COR-L47 (cell line): ENCODE measurements at places on chromosomes 4 and X.

GRCh38 chr4:140042634-140043033 is 111.3 kb downstream of the MAML3 start:
- DNase-seq = no peak

DNA sequence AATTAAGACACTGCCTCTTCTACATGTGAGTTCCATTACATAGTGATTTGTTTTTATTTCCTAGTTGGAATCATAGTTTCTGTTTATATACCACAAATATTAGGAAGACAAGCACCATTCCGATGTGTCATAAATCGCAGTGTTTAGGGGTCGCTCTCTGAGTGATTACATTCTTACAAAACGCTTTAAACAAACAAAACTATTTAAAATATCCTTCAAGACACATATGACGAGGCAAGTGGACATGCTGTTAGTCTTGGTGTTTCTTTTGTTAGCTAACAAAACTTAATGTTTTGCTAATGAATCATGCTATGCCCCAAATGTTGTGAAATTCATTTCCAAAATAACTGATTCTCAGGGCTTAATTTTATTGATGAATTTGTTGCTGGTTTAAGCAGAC is 1219.3 kb upstream of the PRKX start:
- DNase-seq = no peak

- no peak for DNase-seq
Observed at GRCh38 chrX:93354651-93355050, 318.7 kb downstream of the NAP1L3 start.

DNA sequence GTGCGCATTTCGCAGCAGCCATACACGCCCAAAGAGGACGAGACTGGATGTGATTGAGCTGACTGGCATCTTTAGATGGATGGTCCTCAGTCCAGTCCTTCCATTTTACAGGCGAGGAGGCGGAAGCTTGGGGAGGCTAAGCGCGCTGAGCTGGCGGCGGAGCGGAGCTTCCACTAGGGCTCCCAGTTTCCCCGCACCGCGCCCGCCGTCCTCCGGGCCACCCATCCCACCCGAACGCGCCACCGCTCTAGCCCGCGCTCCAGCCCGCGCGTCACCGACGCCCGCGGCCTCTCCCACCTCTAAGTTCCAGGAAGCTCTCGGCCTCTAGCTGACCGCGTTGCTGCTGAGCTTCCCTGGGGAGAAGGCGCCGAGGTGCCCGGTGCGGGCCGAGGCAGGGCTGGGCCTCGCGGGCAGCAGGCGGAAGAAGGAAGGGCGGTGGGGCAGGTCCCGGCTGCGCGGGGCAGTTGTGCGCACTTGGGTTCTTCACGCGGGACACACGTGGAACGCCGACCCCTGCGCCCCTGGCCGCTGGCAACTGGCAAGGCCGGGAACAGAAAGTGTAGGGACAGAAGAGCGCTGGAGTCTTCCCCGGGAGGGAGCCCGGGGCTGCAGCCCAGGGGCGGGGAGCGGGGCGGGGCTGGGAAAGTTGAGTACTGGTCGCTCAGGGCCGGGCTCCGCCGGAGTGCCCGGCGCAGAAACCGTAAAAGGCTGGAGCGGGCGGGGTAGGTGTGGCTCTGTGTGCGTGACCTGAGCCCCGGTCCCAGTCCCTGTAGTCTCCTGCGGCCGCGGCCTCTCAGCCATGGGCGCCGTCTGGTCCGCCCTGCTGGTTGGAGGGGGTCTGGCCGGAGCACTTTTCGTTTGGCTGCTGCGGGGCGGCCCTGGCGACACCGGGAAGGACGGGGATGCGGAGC is at the start of gene STBD1:
TSS of gene STBD1 (plus strand) at position 763 of the 911 bp plus-strand sequence. CDS start at position 800, 37 bp downstream.
- peak; percentile 21 for DNase-seq

- DNase-seq = no peak
Observed at GRCh38 chr4:184395971-184396391, 78.4 kb downstream of the IRF2 start.

- DNase-seq = no peak
Observed at GRCh38 chr4:119046263-119046662, 89.4 kb upstream of the MYOZ2 start.

DNA sequence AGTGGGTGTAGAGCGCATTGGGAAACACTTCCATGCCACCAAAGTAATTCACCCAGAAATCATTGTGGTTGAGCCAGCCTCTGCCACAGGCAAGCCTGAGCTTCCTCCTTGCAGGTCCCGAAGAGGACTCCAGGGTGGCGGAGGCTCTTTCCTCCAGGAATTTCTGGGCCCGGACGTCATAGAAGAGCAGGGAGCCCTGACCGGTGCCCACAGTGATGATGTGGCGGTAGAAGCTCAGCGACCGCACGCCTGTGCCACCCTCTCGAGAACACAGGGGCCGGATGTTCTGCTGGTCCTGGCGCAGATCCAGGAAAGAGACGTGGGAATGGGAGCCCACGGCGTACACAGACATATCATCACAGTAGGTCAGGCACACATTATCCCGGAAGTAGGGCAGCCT is 1.3 kb downstream of the DCAF12L1 start:
- DNase-seq = no peak

DNA sequence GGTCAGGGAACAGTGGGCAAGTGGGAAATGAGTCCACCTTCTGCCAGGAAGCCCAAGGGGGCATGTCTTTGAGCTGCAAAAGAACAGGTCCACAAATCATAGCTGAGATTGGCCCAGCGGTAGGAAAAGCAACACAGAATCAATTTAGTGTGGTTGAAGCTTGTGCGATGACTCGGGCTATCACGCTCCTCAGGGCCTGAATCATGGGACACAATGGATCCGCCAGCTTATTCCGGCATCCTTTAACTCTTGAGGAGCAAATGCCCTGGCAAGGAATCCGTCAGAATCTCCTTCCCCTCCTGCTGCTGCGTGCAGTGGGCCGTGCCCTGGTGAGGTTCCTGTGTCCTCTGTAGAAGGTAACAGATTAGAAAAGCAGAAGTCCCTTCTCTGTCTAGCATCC is 98.0 kb downstream of the RELL1 start:
- DNase-seq = no peak

DNA sequence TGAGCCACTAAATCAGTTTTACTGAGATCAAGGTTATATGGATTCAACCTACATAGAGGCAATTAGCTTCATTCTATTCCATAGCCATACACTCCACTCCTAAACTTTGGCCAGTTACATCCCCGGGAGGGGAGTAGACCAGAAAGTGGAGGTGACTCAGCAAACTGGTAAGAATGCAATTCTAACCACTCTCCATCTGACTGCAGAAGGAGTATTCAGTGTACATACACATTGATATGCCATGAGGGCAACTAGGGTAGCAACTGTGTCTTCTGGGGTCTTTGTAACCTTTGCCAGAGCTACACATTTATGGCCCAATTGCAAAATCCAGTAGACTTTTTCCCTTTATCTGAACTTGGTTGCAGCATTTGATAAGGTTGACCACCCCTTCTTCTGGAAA is 7.6 kb downstream of the SLC25A43 start:
- no peak for DNase-seq

DNA sequence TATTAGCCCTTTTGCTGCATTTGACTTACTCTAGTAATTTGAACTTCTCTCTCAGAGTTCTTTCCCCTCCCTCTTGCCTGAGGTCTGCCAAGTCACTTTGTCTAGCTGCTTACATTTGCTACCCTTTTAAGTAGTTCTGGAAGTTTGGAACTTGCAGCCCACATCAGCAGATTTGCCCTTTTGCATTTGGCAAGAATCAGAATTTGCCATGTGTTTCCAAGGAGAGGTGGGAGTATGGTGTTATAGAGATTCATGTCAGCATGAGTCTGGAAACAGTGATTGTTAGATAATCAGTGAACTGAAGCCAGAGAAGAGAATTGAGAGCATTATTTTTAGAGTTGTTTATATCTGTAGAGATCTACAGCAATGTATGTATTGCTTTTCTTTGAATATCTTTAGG is 52.1 kb downstream of the KLHL34 start:
- DNase-seq = no peak

DNA sequence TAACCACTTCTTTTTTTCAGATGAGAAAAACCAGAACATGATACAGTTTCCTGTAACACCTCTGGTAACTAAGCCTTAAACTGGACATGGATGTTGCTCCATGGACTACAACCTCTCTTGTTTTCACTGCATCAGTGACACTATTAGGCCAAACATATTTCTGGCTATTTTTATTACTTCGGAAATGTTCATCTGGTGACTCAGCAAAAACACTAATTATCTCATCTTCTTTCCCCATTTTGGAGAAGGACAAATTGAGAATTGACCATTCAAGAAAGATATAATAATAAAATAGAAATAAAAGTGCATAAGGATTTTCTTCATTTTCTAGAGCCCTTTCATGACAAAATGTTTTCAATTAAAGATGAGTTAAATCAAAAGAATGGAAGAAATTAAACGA is 361.9 kb upstream of the TECRL start:
- no peak for DNase-seq

GRCh38 chrX:119654112-119654531 is 38.8 kb downstream of the SEPTIN6 start:
- DNase-seq = no peak

DNA sequence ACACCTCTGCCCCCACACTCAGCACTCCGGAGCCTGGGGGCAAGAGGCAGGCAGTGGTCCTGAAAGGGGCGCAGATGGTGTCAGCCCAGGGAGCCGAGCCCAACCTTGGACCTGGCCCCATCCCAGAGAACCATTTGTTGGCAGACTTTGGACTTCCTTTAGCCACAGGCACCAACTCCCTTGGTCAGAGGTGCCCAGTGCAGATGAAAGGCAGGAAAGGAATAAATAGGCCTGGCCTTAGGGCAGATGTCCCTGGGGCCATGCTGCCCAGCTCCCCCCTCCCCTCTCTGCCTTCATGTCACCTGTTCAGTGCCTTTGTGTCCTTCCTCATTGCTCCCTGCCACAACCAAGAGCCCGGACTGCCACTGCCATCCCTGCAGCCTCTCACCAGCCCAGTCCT is 52.8 kb downstream of the SEL1L3 start:
- no peak for DNase-seq

- DNase-seq = no peak
Observed at GRCh38 chrX:74408304-74408703, 13.0 kb upstream of the SLC16A2 start.

DNA sequence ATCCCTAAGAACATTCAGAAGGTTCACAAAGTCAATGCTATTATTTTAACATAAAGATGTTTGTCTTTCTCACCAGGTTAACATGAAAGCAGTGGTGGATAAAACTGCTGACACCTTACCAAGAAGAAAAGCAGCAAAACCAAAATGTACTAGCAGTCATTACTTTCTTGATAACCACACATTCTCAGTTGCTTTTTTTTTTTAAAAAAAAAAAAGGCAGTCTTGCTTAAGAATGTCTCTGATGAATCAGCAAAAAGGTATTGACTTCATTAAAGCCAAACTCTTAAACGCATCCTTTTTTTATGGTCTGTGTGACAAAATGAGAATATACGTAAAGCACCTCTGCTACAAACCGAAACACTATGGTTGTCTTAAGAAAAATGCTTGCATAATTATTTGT is 31.9 kb downstream of the CDKL2 start:
- no peak for DNase-seq

DNA sequence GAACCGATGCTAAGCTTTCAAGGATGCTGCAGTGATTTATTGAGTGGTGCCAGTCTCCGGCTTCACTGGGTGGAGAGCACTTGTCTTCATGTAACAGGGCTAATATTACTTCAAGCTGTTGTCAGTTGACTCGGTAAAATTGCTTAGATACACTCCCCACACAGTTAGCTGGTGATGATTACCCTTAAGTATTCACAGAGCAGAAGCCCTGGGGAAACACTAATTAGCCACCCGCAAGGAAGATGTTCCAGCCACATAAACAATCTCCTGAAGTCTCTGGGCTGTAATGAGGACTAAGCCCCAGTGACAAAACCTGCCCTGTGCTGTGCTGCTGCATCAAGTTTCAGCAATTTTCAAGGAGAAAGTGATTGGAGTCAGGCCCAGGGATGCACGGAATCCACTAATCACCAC is 37.3 kb upstream of the GK2 start:
- DNase-seq = peak; percentile 94

GRCh38 chr4:153025406-153025805 is 89.3 kb downstream of the FHDC1 start:
- no peak for DNase-seq

GRCh38 chr4:146243141-146243882 is 29.0 kb downstream of the REELD1 start:
- no peak for DNase-seq

DNA sequence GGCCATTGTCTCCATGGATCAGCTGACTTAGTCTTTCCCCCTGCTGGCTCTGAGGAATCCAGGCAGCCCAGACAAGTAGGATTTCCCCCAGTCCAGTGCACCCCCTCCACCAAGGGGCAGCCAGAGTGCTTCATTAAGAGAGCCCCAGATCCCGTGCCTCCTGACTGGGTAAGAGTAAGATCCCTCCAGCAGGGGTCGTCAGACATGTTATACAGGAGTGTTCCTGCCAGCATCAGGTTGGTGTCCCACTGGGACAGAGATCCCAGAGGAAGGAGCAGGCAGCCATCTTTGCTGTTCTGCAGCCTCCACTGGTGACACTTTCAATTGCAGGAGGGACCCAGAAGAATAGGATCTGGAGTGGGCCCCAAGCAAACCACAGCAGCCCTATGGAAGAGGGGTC is 29.0 kb upstream of the INPP4B start:
- no peak for DNase-seq

GRCh38 chr4:32172761-32173160 is 1452.6 kb downstream of the PCDH7 start:
- no peak for DNase-seq

GRCh38 chrX:12526306-12526705 is 264.9 kb upstream of the PRPS2 start:
- DNase-seq = no peak

- DNase-seq = no peak
Observed at GRCh38 chrX:54992911-54993622, 921 bp downstream of the PFKFB1 start.

DNA sequence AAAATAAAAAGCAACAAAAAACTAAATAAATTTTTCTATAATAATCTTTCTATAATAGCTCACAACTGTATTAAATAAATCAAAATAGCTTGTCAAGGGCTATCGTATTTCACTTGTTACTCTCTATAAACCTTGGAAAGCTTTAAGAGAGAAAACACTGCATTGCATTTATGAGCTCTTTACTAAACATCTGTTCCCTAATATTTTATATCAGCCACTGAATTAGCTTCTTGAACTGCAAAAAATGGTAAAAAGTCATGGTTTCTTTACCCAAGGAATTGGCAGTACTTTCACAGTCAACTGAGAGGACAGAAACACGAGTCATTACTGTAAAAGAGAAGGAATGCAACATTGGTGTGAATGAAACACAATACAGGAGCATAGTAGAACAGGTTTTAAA is 671.2 kb downstream of the PCDH18 start:
- no peak for DNase-seq

- no peak for DNase-seq
Observed at GRCh38 chrX:112457788-112458187, 221.9 kb downstream of the LHFPL1 start.

DNA sequence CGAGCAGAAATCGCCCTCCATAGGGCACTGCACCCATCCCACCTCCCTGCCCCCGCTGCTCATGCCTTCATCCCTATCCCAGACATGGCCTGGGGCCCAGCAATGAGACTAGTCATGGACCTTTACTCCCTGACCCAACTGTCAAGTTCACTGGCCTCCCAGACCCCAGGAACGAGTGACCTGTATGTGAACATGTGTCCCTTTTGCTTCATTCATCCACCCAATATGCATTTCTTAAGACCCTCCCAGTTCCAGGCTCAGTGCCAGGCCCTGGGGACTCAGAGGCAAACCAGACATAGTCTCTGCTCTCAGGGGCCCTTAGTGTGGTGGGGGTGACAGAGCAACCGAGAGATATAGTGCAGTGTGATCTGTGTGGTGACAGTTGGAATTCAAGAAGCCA is 67.0 kb downstream of the EFNB1 start:
- DNase-seq = no peak

GRCh38 chr4:86334020-86334750 is 25.7 kb downstream of the MAPK10 start:
- DNase-seq = no peak
